ENCODE measurements at places on chromosomes 11 and 22.

- H3K27me3 ChIP-seq, result no peaks in the 10 kb centered on the region
- no peak overlapping the region for H3K27ac ChIP-seq
- H3K4me3 ChIP-seq, result no peak overlapping the region
- no peaks in the 10 kb centered on the region for H3K36me3 ChIP-seq
- DNase-seq, result no peak
- H3K4me1 ChIP-seq, result no peaks in the 10 kb centered on the region
Observed at GRCh38 chr11:119627286-119627685, 101.7 kb downstream of the NECTIN1 start.

DNA sequence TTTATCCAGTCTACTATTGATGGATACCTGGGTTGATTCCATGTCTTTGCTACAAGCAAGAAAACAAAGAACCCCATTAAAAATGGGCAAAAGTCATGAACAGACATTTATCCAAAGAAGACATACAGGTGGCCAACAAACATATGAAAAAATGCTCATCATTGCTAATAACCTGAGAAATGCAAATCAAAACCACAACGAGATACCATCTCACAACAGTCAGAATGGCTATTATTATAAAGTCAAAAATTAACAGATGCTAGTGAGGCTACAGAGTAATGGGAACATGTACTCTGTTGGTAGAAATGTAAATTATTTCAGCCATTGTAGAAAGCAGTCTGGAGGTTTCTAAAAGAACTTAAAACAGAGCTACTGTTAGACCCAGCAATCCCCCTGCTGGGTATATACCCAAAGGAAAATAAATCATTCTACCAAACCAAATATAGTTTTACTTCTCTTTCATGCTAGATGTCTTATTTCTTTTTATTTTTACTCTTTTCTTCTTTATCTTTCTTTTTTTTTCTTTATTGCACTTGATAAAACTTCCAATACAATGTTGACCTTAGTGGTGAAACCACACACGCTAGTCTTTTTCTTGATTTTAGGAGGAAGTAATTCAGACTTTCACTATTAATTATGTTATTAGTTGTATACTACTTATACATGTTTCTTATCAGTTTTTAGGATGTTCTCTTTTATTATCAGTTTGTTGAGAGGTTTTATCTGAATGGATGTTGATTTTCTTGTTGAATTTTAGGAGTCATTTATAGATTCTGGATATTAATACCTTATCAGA, 14.3 kb downstream of the TRIM22 start:
- no peaks in the 10 kb centered on the region for H3K27me3 ChIP-seq
- H3K4me1 ChIP-seq, result peaks cover 18% of the 10 kb centered on the region
- DNase-seq, result no peak
- peak overlapping the region; percentile 29 for H3K4me3 ChIP-seq
- peak overlapping the region; percentile 27 for H3K27ac ChIP-seq

- no peak overlapping the region for H3K4me3 ChIP-seq
- no peak overlapping the region for H3K27ac ChIP-seq
- no peaks in the 10 kb centered on the region for H3K36me3 ChIP-seq
- H3K4me1 ChIP-seq, result no peaks in the 10 kb centered on the region
- no peaks in the 10 kb centered on the region for H3K27me3 ChIP-seq
Observed at GRCh38 chr11:127390465-127390864, 389.9 kb upstream of the KIRREL3 start.

- no peaks in the 10 kb centered on the region for H3K27me3 ChIP-seq
- H3K4me3 ChIP-seq, result peak overlapping the region; percentile 72
- DNase-seq, result no peak
Observed at GRCh38 chr22:46748908-46749675, 11.0 kb upstream of the CERK start.

- DNase-seq, result peak; percentile 52
- H3K4me1 ChIP-seq, result peaks cover 98% of the 10 kb centered on the region
- H3K36me3 ChIP-seq, result no peaks in the 10 kb centered on the region
- no peaks in the 10 kb centered on the region for H3K27me3 ChIP-seq
Observed at GRCh38 chr11:48013269-48013901, 33.0 kb downstream of the PTPRJ start.

GRCh38 chr22:26953012-26953883, 295.9 kb downstream of the MIAT start:
- no peak for DNase-seq
- no peaks in the 10 kb centered on the region for H3K4me1 ChIP-seq
- H3K27me3 ChIP-seq, result peaks cover 4% of the 10 kb centered on the region
- H3K36me3 ChIP-seq, result no peaks in the 10 kb centered on the region
- H3K27ac ChIP-seq, result no peak overlapping the region

DNA sequence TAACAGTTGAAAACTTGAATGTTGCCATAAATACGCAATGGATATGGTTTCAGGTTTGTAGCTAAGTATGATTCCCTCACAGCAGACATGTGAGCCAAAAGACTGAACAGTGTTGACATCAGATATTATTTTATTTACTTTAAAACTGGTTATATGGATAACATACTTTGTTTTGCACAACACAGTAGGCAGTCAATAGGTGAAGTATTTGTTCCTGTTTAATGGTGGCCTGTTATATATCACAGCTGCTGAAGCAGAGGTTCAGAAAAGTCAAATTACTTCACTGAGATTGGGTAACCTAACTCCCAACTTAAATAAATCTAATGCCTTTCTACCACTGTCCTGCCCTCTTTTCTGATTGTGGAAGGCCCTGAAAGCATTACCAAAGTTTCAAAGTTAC, 44.6 kb downstream of the YAP1 start:
- no peaks in the 10 kb centered on the region for H3K4me1 ChIP-seq
- H3K4me3 ChIP-seq, result no peak overlapping the region
- no peaks in the 10 kb centered on the region for H3K27me3 ChIP-seq
- no peak for DNase-seq

DNA sequence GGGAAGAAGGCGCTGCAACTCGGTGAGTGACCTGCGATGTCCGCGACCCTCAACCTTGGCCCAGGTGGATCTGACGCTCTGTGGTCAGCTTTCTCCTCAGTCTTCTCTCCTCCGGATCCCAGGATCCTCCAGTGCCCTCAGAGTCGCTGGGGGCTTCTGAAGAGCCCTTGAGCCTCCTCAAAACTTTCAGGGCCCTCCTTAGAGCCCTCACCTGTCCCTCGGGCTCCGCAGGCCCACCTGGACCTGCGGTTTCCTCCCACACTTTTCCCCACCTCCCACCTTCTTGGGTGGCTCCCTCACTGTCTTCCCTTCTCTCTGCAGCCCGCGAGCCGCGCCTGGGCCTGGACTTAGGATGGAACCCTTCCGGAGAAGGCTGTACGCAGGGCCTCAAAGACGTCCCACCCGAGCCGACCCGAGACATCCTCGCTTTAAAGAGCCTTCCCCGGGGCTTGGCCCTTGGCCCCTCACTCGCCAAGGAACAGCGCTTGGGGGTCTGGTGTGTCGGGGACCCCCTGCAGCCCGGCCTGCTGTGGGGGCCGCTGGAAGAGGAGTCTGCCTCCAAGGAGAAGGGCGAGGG, 335 bp downstream of the ZNF408 start:
- peak overlapping the region; percentile 99 for H3K4me3 ChIP-seq
- peak overlapping the region; percentile 76 for H3K27ac ChIP-seq
- H3K4me1 ChIP-seq, result peaks cover 61% of the 10 kb centered on the region
- H3K36me3 ChIP-seq, result peaks cover 37% of the 10 kb centered on the region
- no peaks in the 10 kb centered on the region for H3K27me3 ChIP-seq

DNA sequence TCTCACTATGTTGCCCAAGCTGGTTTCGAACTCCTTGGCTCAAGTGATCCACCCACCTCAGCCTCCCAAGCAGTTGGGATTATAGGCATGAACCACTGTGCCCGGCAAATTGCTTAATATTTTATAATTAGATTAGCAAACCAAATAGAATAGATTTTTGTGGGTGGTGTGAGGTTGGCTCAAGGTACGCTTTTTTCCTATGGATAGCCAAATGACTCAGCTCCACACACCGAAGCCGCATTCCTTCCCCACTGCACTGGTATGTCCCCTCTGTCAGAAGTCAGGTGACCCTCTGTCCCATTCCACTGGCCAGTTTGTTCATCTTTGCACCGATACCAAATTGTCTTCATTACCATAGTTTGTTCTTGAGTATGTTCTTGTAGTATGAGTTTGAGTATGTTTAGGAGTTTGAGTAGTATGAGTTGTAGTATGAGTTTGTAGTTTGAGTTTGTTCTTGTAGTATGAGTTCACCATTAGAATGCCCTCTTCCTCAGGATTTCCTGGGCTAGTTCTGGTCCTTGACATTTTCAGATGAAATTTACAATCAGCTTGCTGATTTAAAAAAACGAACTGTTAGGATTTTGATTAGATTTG, 19.4 kb downstream of the SUSD2 start:
- H3K27me3 ChIP-seq, result no peaks in the 10 kb centered on the region
- H3K4me3 ChIP-seq, result no peak overlapping the region
- no peak overlapping the region for H3K27ac ChIP-seq
- no peaks in the 10 kb centered on the region for H3K4me1 ChIP-seq
- DNase-seq, result no peak
- H3K36me3 ChIP-seq, result no peaks in the 10 kb centered on the region

DNA sequence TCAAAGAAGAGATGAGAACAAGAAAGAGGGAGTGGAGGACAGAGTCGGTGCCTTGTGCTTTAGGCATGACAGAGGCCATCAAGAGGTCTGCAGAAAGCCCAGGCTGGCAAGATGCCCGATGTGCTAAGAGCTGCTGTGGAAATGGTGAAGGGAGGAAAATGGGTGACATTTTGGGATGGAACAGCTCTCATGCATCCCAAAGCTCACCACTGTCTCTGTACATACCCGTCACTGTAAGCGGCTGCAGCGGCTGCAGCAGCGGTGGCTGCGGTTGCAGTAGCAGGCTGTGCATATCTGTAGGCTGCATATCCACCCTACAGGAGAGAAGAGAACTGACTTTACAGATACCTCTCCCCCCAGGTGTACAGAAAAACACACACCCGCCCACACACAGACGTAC, 28.6 kb downstream of the APOL5 start:
- no peaks in the 10 kb centered on the region for H3K36me3 ChIP-seq
- H3K4me3 ChIP-seq, result no peak overlapping the region
- peaks cover 6% of the 10 kb centered on the region for H3K27me3 ChIP-seq
- no peak for DNase-seq

DNA sequence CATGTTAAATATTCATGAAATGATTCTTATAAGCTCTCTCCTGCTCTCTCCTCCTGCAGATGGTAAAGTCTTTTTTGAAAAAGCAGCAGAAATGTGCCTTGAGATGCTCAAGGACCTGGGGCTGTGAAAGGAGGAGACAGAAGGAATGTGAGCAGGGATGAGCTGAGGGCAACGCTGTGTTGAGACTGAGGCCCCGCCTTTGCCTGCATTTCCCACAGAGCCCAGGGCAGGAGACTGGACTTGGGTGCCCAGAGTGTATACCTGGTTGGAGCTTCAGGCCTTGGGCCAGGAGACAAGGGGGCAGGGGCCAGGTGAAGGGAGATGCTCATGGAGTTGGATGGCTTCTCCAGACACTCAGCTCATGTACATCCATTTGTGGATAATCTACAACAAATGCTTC, 39.2 kb downstream of the CEP164 start:
- H3K27ac ChIP-seq, result no peak overlapping the region
- H3K36me3 ChIP-seq, result peaks cover 57% of the 10 kb centered on the region
- H3K27me3 ChIP-seq, result no peaks in the 10 kb centered on the region
- DNase-seq, result no peak

GRCh38 chr22:29217827-29218757, 12.4 kb downstream of the EMID1 start:
- DNase-seq, result no peak
- H3K27ac ChIP-seq, result no peak overlapping the region
- no peaks in the 10 kb centered on the region for H3K36me3 ChIP-seq
- no peak overlapping the region for H3K4me3 ChIP-seq
- no peaks in the 10 kb centered on the region for H3K27me3 ChIP-seq
